NCI-H1048 (cell line): ENCODE measurements at places on chromosomes 7 and 10.

- no peak for DNase-seq
Observed at GRCh38 chr7:120993553-120994191, 5.2 kb downstream of the CPED1 start.

- no peak for DNase-seq
Observed at GRCh38 chr10:60942134-60942787, 1.7 kb downstream of the RHOBTB1 start.

GRCh38 chr10:115503546-115503945, 410.4 kb downstream of the ATRNL1 start:
- DNase-seq: no peak

- no peak for DNase-seq
Observed at GRCh38 chr10:78378192-78378591, 344.5 kb downstream of the RPS24 start.

- DNase-seq: no peak
Observed at GRCh38 chr7:17590221-17590620, 291.8 kb downstream of the AHR start.

- DNase-seq: no peak
Observed at GRCh38 chr7:50393076-50393475, 57.1 kb downstream of the FIGNL1 start.

GRCh38 chr10:95513008-95513589, 48.1 kb downstream of the SORBS1 start:
- DNase-seq: no peak

- no peak for DNase-seq
Observed at GRCh38 chr7:77393261-77393660, 22.9 kb downstream of the GSAP start.

DNA sequence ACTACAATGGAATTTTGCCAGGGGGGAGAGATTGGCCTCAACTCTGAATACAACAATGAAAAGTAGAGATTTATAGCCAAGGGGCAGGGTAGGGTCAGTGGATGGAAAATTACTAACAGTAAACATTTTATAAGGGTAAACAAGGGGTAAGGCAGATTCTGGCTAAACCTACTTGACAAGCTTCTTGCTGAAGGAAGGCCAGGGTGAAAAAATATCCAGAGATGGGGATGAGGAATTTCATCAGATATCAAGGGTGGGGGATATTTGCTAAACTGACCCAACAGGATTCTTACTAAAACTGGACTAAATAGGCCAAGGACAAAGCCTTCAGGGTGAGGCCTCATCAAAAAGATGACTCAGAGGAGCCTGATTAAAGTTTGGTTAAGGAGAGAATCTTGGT, 156.3 kb downstream of the RTKN2 start:
- no peak for DNase-seq

DNA sequence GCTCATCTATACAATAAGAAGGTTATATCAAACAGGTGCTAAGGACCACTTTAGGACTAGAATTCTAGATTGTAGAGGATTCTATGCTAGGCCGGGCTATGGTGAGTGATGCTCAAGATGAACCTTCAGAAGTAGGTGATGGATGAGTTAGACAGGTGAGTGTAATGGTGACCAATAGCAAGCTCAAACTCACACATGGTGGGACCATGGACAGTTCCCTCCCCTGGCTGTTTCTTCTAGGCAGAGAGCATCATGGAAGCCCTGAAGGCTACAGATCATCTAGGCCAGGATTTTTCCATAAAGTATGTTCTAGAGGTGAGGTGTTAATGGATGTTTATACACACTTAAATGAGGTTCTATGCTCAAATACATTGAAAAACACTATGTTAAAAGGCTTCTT, 162.2 kb upstream of the WDR11 start:
- no peak for DNase-seq

DNA sequence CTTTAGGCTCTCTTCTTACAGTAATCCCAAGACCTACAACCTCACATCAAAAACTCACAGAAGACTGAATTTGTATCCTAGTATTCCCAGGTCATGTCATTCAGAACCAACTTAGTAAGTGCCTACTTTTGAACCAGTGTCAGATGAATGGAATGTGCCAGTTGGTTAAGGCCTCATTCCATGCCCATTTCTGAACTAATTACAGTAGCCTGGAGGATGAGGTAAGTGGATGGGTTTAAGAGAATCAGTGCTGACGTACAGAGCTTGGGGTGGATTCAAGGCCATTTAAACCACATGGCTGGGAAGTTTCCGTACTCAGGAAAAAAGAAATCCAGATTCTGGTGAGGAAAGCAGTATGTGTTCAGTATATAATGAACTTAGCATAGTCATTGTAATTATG, 21.9 kb upstream of the FOXP2 start:
- DNase-seq: no peak

DNA sequence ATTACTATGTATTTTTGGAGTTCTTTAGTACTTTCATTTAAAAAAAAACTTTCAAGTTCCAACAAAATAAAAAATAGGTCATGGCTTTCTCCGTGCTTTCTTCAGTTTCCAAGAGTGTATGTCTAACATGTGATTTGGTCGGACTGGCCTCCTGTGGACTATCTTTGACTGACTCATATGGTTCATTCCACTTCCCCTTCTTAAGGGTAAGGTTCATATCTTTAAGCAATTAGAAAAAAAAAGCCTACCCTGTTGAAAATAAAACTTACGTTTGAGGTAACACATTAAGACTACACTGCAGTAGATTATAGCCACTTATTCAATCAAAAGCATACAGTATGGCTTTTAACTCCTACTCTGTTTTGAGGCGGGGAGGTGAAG, 112.8 kb upstream of the AHR start:
- DNase-seq: no peak

DNA sequence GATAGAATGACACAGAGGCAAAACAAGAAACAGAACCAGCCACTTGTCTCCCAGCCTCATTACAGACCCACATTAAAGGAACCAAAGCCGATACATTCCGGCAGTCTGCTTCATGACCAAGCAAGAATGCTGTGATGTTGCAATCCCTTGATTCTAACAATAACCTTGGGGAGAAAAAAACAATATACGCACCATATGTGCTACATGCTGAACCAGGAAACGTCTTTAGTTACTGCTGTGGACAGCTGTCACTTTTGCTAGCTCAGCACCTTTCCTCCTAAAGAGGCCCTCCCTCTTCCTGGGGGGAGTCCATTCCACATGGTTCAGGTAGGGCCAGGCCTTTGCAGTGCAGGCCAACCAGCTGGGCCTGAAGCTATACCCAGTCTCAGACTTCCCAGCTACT, 79.1 kb downstream of the PRTFDC1 start:
- no peak for DNase-seq

DNA sequence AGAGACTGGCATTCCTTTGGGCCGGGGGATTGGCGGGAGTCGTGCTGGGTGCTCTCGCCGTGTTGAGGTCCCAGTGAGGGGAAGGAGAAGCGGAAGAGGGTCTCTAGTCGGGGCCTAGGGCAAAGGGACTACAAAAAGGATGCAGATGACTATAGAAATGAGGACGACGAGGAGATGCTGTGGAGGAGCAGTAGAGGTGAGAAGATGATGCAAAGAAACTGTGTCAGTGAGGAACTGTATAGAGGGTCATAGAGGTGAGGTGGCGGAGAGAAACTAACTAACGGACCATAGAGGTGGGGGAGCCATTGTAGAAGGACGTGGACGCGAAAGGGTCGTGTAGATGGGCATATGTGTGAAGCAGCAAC, 324 bp downstream of the TWNK start:
- no peak for DNase-seq

- DNase-seq: no peak
Observed at GRCh38 chr7:73539709-73540108, 17.6 kb upstream of the BAZ1B start.
